ENCODE measurements at places on chromosomes 3 and 15.

DNA sequence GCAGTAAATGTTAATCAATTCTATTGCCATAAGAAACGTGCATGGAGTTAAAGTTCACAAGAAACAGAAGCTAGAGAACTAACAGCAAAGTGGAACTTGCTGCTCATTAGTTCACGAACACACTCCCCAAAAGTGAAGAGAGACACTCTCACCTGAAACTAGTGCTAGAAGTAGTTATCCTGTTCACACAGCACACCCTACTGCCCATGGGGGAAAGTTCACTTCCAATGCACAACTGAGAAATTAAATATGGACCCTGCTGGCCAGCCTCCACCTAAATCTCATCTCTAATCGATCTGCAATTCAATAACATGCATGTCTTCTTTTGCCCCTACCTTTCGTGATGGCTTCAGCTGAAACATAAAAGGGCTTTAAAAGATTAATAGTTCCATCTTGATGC is 39.4 kb upstream of the FRMD4B start:
- DNase-seq = peak; percentile 13

DNA sequence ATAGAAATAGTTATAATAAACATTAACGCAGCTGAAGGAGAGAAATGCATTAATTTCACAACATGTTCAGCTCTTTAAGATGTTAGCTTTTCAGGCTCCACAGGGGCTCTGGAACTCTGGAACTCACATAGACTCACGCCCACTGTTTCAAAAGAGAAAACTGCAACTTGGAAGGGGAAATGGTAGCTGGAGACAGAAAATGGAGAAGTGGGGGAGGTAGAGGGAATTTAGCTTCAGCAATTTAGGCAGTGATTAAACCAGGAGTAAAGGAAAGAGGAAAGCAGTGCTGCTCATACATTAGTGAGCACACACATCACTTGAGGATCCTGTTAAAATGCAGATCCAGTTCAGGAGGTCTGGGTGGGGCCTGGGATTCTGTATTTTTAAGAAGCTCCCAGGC is 274.8 kb upstream of the TRIM42 start:
- DNase-seq = no peak

DNA sequence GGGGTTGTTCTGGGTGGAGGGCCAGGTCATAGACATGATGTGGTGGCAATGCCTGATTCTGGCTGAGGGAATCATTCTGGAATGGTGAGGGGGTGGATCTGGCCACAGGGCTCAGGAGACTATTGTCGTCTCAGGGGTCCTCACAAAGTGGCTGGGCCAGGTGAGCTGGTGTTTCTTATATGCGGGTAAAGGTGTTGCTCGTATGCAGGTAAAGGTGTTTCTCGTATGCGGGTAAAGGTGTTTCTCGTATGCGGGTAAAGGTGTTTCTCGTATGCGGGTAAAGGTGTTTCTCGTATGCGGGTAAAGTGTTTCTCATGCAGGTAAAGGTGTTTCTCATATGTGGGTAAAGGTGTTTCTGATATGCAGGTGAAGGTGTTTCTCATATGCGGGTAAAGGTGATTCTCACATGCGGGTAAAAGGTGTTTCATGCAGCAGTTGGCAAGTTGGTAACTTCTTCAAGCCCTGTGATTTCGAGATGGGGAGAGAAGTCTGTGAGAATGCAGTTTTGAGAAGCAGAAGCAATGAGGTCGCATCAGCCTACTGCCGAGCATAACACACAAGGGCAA is 10.5 kb upstream of the MUC4 start:
- no peak for DNase-seq

- no peak for DNase-seq
Measured at GRCh38 chr15:64568765-64569164, 108.4 kb downstream of the ZNF609 start.

DNA sequence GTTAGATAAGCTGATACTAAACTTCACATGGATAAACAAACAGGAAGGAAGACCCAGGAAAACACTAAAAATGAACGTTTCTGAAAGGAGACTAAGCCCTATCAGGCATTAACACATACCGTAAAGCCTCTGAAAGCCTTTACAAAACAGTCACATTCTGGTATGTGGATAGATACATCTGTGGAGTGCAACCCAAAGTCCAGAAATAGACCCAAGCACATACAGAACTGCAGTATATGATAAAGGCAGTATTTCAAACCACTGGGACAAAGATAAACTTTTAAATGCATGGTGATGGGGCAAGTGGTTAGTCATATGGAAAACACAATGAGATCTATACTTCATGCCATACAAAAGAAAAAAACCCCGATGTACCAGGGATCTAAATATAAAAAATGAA is 26.0 kb downstream of the DCBLD2 start:
- no peak for DNase-seq

- DNase-seq = no peak
Measured at GRCh38 chr15:71705151-71705550, 105.2 kb upstream of the NR2E3 start.

DNA sequence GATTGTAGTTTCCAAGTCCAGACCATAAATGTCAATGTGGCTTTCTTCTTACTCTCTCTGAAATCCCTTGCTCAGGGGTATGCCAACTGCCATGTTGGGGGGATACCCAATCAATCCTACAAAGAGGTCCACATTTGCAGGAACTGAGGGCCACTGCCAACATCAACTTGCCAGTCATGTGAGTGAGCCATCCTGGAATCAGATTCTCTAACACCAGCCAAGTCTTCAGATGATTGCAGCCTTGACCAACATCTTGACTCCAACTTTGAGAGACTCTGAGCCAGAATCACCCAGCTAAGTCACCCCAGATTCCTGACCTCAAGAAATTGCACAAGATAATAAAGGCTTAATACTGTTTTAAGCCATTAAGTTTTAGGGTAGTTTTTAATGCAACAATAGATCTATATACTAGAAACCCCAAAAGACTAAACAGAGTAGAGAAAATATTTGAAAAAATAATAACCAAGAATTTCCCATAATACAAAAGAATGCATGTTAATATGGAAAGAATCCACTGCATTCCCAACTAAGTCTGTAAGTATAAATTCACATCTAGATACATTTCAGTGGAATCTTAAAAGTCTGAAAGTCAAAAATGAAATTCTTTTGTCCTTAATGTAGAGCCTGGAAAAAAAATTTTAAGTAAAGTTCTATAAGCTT is 22.4 kb downstream of the ISG20 start:
- DNase-seq = no peak

GRCh38 chr3:183253528-183254486 is 754 bp downstream of the B3GNT5 start:
- DNase-seq = peak; percentile 75

GRCh38 chr3:16841041-16841753 is 43.6 kb upstream of the PLCL2 start:
- no peak for DNase-seq

- no peak for DNase-seq
Measured at GRCh38 chr3:76147846-76148245, 362.5 kb upstream of the ZNF717 start.

DNA sequence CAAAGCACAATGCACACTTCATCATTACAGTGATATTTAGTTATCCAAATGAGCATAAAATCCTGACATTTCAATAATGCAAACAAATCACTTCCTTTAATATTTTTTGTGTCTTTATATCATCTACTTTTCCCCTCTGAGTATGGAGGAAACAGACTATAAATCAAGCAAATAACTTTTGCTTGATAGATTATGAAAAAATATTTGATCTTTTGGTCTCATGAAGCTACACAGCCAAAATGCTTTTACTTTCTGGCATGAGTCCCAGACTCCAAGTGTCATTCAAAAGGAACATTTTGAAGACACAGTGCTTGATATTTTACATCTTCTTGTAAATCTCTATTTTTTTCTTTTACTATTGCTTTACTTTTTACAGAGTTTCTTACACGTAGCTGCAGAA is 215.3 kb upstream of the ROBO1 start:
- no peak for DNase-seq

DNA sequence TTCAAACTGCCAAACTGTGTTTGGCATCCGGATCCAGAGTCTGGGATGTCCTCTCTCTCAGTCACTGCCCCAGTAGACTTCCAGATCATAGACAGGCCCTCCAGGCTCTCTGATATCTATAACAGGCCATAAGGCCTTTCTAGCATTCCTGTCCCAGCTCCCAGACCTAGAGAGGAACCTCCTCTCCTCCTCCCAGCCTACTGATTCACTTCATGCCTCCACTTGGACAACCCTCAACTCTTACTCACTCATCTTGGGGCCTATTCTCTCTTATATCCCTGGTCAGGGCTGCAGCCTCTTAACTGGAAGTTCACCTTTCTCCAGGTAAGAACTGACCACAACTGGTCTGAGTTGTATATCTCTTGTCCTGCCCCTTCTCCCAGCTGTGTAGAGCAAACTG is 253.7 kb upstream of the TRIM42 start:
- no peak for DNase-seq

GRCh38 chr3:23741036-23741706 is 64.6 kb upstream of the UBE2E1 start:
- DNase-seq = no peak

DNA sequence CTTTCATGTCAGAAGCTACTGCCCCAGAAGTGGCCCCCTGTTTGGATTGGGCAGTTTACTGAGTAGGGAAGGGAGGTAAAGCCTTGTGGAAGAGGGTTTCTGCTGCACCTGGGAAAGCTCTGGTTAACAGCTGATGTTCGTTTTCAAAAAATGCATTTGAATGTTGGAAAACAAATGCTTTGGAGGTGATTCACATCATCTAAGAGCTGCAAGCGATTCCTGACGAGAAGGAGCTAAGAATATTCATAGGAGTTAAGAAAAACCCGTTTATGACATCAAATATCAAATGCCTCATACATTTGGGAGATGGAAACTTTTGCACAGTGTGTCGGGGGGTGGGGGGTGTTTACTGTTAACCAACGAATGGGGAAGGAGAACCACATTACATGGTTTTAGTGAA is 183.8 kb upstream of the NR2F2 start:
- no peak for DNase-seq

DNA sequence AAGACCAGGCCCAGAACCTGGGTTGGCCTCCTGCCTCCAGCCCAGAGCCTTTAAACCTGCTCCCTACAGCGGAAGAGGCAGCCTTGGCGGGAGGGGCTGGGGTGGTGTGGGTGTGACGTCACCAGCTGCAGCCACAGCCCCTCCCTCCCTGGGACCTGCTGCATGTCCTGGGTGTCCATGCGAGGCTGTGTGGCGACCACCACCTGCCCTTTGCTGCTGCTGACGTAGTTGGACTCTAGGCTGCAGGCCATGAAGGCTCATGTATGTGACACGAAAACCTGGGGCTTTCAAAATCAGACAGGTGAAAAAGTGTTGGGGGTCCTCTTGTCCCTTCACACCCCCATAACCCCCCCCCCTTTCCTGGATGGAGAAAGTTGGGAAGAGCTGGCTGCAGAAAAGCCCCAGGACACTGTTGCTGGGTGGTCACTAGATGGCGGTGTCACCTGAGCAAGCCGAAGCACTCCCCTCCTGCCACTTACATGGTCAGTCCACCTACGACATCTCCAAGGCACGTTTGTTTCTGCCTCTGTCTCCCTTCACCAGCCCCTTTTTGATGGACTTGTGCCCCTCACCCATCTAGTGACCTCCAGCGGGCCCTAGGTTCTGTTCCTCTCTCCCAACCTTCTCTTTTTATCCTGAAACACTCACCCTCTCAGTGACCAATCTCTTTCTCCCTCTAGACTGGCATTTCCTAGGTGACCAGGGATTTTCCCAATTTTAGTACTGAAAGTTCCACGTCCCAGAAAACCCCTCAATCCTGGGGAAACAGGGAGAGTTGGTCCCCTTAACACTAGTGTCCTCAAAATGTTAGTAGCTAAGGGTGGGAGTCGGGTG is 35.2 kb downstream of the SLC6A20 start:
- DNase-seq = peak; percentile 63

DNA sequence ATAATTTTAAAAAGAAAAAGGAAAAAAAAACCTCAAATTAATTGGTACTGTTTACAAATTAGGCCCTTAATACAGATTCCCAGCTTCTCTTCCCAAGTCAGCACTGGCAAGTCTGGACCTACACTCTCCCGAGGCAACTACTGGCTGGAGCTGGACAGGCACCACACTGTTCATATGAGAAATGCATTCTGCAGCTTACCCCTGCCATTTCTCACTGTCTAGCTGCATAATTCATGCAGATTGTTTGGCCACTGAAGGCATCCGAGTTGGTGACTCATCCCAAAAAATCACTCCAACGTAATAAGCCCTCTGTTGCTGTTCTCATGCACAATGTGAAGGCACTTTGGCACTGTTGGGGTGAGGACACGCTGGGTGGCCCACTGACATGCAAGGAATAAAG is 45.3 kb downstream of the ROPN1B start:
- no peak for DNase-seq

DNA sequence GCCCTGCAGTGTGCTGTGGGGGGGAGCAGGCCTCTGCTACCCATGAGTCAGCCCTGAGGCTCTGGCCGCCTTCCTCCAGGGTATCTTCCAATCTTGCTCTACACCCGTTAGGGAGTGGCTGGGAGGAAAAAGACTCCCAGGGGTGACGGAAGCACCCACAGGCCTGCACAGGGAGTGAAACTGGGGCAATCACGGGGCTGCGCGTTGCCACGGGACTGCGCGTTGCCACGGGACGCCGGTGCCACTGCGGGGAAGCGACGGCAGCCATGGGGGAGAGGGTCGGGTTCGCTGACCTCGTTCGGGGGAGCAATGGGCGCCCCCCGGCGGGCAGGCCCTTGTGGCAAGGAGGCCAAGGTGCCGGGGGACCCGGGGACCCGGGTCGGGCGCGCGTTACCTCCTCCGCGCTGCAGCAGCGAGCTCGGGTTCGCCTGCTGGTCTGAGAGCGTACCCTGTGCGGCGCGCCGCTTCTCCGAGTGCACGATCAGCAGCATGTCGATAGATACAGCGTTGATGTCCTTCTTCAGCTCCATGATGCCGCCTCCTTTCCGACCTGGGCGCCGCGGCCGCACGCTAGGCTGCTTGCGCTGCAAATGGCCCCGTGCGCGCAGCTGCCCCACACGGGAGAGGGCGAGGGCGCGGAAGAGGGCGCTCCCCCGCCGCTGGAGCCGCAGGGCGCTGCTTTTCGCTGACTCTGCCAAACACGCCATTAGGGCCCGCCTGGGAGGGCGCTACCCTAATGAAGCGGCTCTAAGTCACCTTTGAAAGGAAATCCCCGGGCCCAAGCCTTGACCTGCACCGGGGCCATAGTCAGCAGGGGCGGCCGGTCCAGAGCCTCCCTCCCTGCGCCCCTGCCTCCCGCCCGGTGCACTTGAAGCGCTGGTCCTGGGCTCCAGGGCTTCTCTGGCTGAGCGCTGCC is at the start of gene KY:
TSS of gene KY (minus strand) at position 592 of the 916 bp plus-strand sequence. CDS start at position 530, 62 bp downstream.
- DNase-seq = peak; percentile 91

- no peak for DNase-seq
Measured at GRCh38 chr15:73467758-73468157, 24.8 kb downstream of the REC114 start.

DNA sequence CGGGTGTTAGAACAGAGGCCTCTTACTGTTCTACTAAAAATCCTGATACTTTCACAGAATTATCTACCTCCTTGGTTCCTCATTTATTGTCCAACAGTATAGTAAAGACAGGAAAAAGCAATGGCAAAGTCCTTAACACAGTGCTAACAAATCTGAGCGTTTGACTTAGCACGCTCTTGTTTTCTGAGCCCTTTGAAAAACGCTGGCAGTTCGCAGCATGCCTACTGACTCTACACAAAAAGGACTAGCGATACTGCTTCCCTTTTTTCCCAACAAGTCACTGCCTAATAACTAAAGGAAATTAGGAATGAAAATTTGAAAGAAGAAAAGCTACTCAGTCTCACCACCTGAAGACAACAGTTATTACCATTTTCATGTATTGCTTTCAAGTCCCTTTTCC is 34.8 kb upstream of the CEMIP start:
- no peak for DNase-seq

Measured in NCI-H146 (cell line).